ENCODE measurements at places on chromosomes 16 and 17. TPM values are rescaled to one million over a fixed set of nuclear protein-coding genes. Genes with fewer than 3 reads are reported as not detected.

C16orf78 gene
- total RNA-seq = not detected

- no peak for DNase-seq
- H3K4me1 ChIP-seq = peaks cover 54% of the 10 kb centered on the region
- no peak overlapping the region for H3K4me3 ChIP-seq
- H3K36me3 ChIP-seq = 0 out of 2 replicates have a peak, but pooled peaks cover 9% of the 10 kb centered on the region
Measured at GRCh38 chr17:46167267-46167666, 26.0 kb downstream of the KANSL1 start.

GRCh38 chr16:54253118-54253517 lies 33.5 kb downstream of the IRX3 start:
- no peak overlapping the region for H3K27ac ChIP-seq
- no peak for DNase-seq
- H3K4me1 ChIP-seq = no peaks in the 10 kb centered on the region
- no peak overlapping the region for H3K4me3 ChIP-seq
- H3K36me3 ChIP-seq = no peaks in the 10 kb centered on the region
- H3K27me3 ChIP-seq = no peaks in the 10 kb centered on the region

GRCh38 chr16:82700541-82701235 lies 73.9 kb downstream of the CDH13 start:
- no peak for DNase-seq
- peaks cover 5% of the 10 kb centered on the region for H3K4me1 ChIP-seq
- H3K4me3 ChIP-seq = no peak overlapping the region
- no peaks in the 10 kb centered on the region for H3K27me3 ChIP-seq

DNA sequence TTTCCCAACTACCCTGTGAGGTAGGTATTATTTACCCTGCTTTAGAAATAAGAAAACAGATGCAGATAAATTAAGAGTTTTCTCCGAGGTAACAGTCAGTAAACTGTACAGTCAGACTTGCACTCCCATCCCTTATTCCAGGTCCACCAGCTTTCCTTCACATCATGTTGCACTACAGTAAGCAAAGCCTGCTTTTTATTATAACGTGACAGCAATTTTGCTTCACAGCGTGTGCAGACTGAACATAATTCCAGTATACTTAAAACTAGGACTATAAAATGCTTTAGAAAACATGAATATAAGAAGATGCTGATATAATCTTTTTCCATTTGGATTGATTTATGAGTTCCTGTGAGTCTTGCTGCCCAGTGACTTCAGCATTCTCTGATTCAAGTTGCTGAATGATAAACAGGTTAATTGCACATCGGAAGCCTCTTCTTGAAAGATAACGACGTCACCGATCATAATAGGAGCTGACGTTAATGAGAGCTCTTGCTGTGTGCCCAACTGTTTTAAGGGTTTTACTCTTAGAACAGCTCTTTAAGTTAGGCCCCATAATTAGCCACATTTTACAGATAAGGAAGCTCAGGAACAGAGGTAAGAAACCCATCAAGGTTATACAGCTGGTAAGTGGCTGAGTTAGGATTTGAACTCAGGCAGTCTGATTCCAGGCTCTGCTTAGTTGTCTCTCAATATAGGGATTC lies 1.4 kb downstream of the LIG3 start:
- DNase-seq = no peak
- H3K27ac ChIP-seq = peak overlapping the region; percentile 48
- peaks cover 20% of the 10 kb centered on the region for H3K36me3 ChIP-seq
- H3K4me3 ChIP-seq = peak overlapping the region; percentile 66
- peaks cover 11% of the 10 kb centered on the region for H3K4me1 ChIP-seq

PIK3R5 gene
- total RNA-seq = 9.4 TPM

GRCh38 chr17:73317513-73318426 lies 6.0 kb upstream of the CDC42EP4 start:
- H3K4me1 ChIP-seq = peaks cover 21% of the 10 kb centered on the region
- no peak overlapping the region for H3K27ac ChIP-seq
- no peak for DNase-seq

HASPIN gene
- 34.0 TPM for total RNA-seq

CCL4L2 gene
- not detected for total RNA-seq

- peaks cover 5% of the 10 kb centered on the region for H3K4me1 ChIP-seq
- DNase-seq = no peak
- no peaks in the 10 kb centered on the region for H3K27me3 ChIP-seq
- H3K4me3 ChIP-seq = no peak overlapping the region
- no peaks in the 10 kb centered on the region for H3K36me3 ChIP-seq
- H3K27ac ChIP-seq = no peak overlapping the region
Measured at GRCh38 chr17:10031127-10031526, 126.1 kb upstream of the RCVRN start.

DNA sequence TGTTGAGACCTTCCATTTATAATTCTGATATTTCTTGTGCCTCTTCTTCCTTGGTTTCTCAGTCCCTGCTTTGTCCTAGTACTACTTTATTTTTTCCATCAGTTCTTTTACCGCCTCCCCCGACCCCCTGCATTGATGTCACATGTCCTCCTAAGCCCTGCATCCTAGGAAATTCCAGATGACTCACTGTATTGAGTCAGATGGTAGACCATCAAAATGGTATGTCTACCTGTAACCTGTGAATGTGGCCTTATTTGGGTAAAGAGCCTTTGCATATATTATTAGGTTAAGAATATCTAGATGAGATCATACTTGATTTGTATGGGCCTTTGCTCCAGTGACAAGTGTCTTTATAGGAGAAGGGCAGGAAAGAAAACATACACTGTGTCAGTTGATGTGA lies 515.3 kb upstream of the CA10 start:
- no peak for DNase-seq
- H3K36me3 ChIP-seq = no peaks in the 10 kb centered on the region
- no peaks in the 10 kb centered on the region for H3K4me1 ChIP-seq
- no peaks in the 10 kb centered on the region for H3K27me3 ChIP-seq

MYLK3 gene
- 0.63 TPM for total RNA-seq

TVP23A gene
- total RNA-seq = 4.5 TPM

- DNase-seq = no peak
- H3K4me3 ChIP-seq = no peak overlapping the region
- H3K36me3 ChIP-seq = no peaks in the 10 kb centered on the region
- 0 out of 2 replicates have a peak, but pooled peaks cover 5% of the 10 kb centered on the region for H3K4me1 ChIP-seq
- H3K27ac ChIP-seq = no peak overlapping the region
Measured at GRCh38 chr16:82008957-82009592, 2.2 kb downstream of the SDR42E1 start.

DNA sequence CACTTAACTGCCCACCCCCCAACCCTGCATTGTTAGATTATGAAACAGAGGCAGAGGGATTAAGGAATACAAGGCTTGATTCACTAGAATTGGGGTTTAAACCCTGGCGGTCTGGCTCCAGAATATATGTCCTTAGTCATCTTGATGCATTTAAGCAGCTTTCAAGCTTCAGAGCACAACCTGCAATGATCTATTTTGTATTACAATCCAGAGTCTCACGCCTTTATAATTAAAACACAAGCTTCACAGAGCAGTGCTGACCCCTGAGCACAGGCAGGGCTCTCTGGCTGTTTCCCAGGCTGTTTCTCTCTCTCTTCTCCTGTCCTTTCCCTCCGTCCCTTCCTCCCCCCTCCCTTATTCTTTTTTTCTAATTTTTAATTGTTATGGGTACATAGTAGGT lies 209.1 kb downstream of the SPECC1 start:
- H3K27me3 ChIP-seq = no peaks in the 10 kb centered on the region
- no peaks in the 10 kb centered on the region for H3K36me3 ChIP-seq
- H3K27ac ChIP-seq = no peak overlapping the region
- DNase-seq = no peak
- H3K4me3 ChIP-seq = no peak overlapping the region

DNA sequence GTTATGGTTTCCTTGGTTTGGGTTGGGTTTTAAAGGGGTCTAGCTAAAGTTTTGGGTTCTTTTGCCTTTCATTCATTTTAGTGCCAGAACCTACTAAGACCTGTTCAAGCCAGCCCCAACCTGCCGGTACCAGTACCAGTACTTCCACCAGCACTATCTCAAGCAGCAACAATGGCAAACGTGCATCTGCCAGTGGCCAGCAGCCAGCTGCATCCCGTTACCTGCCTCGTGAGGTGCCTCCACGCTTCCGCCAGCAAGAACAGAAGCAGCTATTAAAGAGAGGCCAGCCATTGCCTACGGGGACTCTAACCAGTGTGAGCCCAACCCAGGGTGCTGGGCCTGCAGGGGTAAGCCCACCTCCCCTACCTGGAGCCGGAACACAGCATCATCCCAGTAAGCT lies 72.9 kb downstream of the TNRC6C start:
- no peaks in the 10 kb centered on the region for H3K4me1 ChIP-seq
- no peaks in the 10 kb centered on the region for H3K36me3 ChIP-seq
- H3K27me3 ChIP-seq = no peaks in the 10 kb centered on the region
- H3K27ac ChIP-seq = no peak overlapping the region

- no peaks in the 10 kb centered on the region for H3K4me1 ChIP-seq
- DNase-seq = no peak
- H3K27me3 ChIP-seq = no peaks in the 10 kb centered on the region
- peaks cover 6% of the 10 kb centered on the region for H3K36me3 ChIP-seq
- no peak overlapping the region for H3K4me3 ChIP-seq
- H3K27ac ChIP-seq = no peak overlapping the region
Measured at GRCh38 chr17:11813871-11814270, 183.4 kb downstream of the ZNF18 start.

- no peak for DNase-seq
- H3K27ac ChIP-seq = no peak overlapping the region
- H3K36me3 ChIP-seq = no peaks in the 10 kb centered on the region
- no peaks in the 10 kb centered on the region for H3K4me1 ChIP-seq
Measured at GRCh38 chr17:68993112-68993511, 37.9 kb upstream of the ABCA8 start.

GRCh38 chr16:86379505-86379846 lies 130.9 kb upstream of the FOXF1 start:
- no peak for DNase-seq
- H3K36me3 ChIP-seq = no peaks in the 10 kb centered on the region
- H3K27me3 ChIP-seq = no peaks in the 10 kb centered on the region
- H3K4me1 ChIP-seq = no peaks in the 10 kb centered on the region

GRCh38 chr17:81831957-81832607 lies 1.0 kb downstream of the MCRIP1 start:
- H3K27me3 ChIP-seq = no peaks in the 10 kb centered on the region
- no peaks in the 10 kb centered on the region for H3K36me3 ChIP-seq
- peaks cover 11% of the 10 kb centered on the region for H3K4me1 ChIP-seq

PRR11 gene
- total RNA-seq = 42.7 TPM

GRCh38 chr16:82439678-82440293 lies 187.0 kb upstream of the CDH13 start:
- no peaks in the 10 kb centered on the region for H3K36me3 ChIP-seq
- H3K4me1 ChIP-seq = no peaks in the 10 kb centered on the region
- H3K4me3 ChIP-seq = no peak overlapping the region
- H3K27ac ChIP-seq = no peak overlapping the region

CNEP1R1 gene
- total RNA-seq = 19.1 TPM

GRCh38 chr17:73343739-73344454 lies 32.1 kb upstream of the CDC42EP4 start:
- no peaks in the 10 kb centered on the region for H3K36me3 ChIP-seq
- no peak for DNase-seq

- no peak for DNase-seq
- no peaks in the 10 kb centered on the region for H3K27me3 ChIP-seq
- H3K4me3 ChIP-seq = no peak overlapping the region
- H3K4me1 ChIP-seq = peaks cover 7% of the 10 kb centered on the region
- H3K27ac ChIP-seq = no peak overlapping the region
Measured at GRCh38 chr17:79071161-79071740, 3.4 kb upstream of the ENGASE start.

DEXI gene
- total RNA-seq = 58.2 TPM

SKAP1 gene
- total RNA-seq = not detected

NXPH3 gene
- total RNA-seq = 4.7 TPM

TMC8 gene
- total RNA-seq = 2.2 TPM

DNA sequence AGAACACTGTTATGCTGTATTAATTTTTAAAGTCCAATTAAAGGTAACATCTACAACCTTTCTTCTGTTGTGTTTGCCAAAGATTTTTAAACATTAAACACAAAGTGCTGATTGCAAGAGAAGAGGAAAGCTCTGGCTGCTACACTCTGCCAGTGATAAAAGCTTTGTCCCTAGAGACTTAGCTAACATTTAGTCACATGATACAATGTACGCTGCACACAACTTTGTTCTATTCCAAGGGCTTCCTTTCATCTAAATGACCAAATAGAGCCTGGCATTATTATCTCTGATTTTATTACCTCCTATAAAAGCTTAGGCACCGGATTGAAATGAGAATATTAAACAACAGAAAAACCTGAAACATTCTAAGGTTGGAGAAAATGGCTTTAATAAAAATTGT lies 388.7 kb upstream of the PMFBP1 start:
- H3K27me3 ChIP-seq = no peaks in the 10 kb centered on the region
- no peaks in the 10 kb centered on the region for H3K4me1 ChIP-seq
- H3K27ac ChIP-seq = no peak overlapping the region
- H3K4me3 ChIP-seq = no peak overlapping the region
- H3K36me3 ChIP-seq = no peaks in the 10 kb centered on the region

- no peaks in the 10 kb centered on the region for H3K27me3 ChIP-seq
- peaks cover 33% of the 10 kb centered on the region for H3K4me1 ChIP-seq
- no peak overlapping the region for H3K27ac ChIP-seq
- DNase-seq = peak; percentile 51
- H3K4me3 ChIP-seq = no peak overlapping the region
Measured at GRCh38 chr16:79077346-79077745, 523.2 kb downstream of the MAF start.

SDR42E2 gene
- 0.08 TPM for total RNA-seq

SP2 gene
- total RNA-seq = 6.0 TPM

GRCh38 chr16:24255456-24256371 lies at the start of gene CACNG3:
Gene CACNG3, plus strand, starts transcription at chr16:24256335. Its CDS starts 420 bp downstream, at chr16:24256755.
- peak within 1 kb of the TSS; percentile 71 for H3K4me3 ChIP-seq
- DNase-seq = peak; percentile 99
- H3K36me3 ChIP-seq = no peaks in the 10 kb centered on the region
- no peak within 1 kb of the TSS for H3K27ac ChIP-seq
- H3K27me3 ChIP-seq = peaks cover 34% of the 10 kb centered on the region

GRCh38 chr16:28146536-28146935 lies 65.2 kb downstream of the XPO6 start:
- no peaks in the 10 kb centered on the region for H3K27me3 ChIP-seq
- no peak for DNase-seq
- no peak overlapping the region for H3K4me3 ChIP-seq
- peaks cover 9% of the 10 kb centered on the region for H3K36me3 ChIP-seq

DNA sequence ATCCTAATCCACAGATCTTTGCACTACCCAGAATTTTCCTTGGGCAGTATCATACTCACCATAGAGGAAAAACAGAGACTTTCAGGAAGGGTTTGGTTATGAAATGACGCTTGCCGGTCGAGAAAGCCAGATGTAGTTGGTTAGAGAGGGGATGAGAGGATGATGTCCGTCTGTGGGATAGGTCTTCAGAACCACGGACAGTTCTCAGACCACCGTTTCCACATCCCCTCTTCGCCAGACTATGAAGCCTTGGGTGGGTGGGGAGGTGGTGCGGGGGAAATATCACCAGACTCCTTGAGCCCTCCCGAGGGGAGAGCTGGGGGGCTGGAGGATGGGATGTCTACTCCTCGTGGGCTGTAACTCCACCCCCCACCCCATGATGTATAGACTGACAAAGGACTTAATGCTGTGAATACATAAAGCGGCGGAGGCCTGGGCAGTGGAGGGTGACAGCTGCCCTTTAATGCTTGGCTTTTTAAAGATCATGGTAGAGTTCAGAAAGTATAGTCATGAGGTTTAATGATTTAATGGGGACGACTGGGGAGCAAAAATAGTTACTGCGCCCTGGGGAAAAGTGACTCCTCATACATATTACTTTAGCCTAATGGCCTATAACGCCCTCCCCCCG lies 96.6 kb downstream of the MRM1 start:
- H3K4me1 ChIP-seq = peaks cover 14% of the 10 kb centered on the region
- no peaks in the 10 kb centered on the region for H3K36me3 ChIP-seq
- no peak overlapping the region for H3K27ac ChIP-seq

- no peak for DNase-seq
- no peaks in the 10 kb centered on the region for H3K27me3 ChIP-seq
- H3K36me3 ChIP-seq = no peaks in the 10 kb centered on the region
- no peak overlapping the region for H3K4me3 ChIP-seq
- peaks cover 50% of the 10 kb centered on the region for H3K4me1 ChIP-seq
- H3K27ac ChIP-seq = peak overlapping the region; percentile 61
Measured at GRCh38 chr17:19287651-19288050, 50.5 kb downstream of the EPN2 start.

SOX8 gene
- 26.2 TPM for total RNA-seq
